ENCODE measurements at places on chromosomes 1 and 21.

DNA sequence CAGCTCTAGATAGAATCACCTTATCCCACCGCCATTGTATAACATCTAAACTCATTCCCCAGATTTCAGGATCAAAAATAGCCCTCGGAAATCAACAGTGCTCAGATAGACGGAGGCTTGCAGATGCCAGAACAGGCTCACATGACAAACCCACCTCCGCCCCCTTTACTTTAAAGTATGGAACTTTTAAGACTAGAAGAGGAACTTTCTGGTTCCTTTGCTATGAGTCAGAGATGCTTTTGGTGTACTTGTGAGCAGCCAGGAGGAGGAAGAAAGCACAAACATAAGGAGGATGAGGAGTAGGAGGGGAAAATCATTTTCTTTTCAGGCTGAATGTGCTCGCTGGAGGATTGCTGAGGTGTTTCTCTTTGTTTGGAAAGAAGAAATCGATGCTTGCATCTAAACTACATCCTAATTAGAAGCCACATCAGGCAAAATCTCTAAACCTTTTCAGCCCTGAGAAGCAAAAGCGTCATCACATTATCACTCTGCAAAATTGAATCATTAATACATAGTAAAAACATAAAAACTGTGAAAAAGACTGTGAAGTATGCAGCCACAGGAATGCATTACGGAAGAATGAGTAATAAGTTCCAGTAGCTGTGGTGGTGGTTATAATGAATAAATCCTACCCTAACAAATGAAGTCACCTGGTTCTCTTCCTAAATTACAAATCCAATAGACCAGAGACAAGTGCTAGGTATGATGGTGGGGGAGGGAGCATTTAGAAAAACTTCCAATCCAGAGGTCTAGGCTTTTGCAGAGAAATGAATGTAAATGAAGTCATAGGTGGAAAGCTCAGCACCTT, 251.3 kb downstream of the KCNH1 start:
- DNase-seq = no peak

DNA sequence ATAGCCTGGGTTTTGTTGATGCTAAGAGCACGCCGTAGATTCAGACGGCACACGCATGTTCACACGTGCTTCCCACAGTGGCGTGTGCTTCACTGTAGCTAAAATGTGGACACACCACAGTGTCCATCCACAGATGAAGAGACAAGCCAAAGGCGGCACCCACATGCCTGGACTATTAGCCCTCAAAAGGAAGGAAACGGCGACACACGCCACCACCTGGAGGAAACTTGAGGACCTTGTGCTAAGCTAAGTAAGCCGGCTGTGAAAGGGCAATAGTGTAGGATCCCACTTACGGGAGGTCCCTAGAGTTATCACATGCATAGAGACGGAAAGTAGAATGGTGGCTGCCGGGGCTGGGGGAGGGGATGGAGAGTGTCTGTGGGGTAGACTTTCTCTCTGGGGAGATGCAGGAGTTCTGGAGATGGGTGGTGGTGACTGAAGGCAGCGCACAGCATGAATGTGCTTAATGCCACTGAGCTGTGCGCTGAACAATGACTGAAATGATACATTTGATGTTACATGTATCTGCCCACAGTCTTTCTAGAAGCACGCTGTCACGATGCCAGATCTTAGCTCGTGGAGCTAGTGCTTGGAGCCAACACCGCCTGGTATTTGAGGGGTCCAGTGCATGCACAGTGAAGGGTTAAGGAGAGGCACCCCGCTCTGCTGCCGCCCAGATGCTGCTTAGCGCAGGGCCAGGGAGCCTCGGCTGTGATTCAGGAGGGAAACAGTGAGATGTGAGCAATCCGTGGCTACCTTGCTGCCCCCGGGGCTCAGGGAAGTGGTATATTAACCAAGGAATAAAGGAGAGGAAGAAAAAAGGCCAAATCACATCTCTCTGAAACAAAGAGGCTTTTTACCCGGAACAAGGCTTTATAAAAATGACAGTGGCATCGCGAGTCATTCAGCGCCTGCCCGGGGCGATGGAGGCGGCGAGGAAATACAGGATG, 103.7 kb downstream of the PRDM16 start:
- DNase-seq = no peak

- no peak for DNase-seq
Observed at GRCh38 chr1:180233191-180234011, 3.3 kb downstream of the LHX4 start.

DNA sequence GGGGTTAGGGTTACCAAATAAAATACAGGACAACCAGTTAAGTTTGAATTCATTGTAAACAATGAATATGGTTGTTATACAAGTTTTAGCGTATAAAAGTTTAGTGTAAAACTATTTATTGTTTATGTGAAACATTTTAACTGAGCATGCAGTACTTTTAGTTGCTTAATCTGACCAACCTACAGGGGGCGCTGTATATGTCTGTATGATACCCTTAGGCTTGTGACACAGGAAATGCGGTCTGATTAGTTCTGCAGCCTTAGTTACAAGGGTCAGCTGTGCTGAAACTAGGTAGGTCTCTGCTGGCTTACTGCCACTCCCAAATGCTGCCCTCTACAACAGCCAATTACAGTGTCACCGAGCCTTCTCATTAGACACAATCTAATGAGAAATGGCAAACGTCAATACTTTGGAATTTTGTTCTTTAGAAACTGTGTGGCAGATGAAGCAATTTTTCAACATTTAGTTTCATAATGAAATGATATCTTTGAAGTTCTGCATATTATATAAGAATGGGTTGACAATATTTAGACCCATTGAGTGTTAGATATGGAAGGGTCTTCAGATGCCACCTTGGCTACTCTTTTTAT, 56.2 kb downstream of the NTNG1 start:
- no peak for DNase-seq

DNA sequence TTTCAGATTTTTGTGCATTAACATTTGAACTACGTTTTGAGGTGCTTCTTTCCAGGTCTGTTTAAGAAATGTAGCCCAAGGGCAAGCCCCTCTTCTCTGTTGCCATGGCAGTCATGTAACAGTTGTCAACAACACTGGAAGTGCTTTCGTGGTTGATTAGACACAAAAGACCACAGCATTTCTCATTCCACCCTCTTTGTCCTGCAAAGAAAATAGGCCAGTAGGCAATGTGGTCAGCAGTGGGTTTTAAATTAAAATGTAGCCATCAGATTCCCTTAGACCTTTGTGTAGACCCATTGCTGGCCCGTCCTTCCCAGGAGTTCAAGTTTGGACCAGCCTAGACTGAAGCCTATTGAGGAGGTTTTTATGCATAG, 35.4 kb downstream of the VANGL1 start:
- no peak for DNase-seq

DNA sequence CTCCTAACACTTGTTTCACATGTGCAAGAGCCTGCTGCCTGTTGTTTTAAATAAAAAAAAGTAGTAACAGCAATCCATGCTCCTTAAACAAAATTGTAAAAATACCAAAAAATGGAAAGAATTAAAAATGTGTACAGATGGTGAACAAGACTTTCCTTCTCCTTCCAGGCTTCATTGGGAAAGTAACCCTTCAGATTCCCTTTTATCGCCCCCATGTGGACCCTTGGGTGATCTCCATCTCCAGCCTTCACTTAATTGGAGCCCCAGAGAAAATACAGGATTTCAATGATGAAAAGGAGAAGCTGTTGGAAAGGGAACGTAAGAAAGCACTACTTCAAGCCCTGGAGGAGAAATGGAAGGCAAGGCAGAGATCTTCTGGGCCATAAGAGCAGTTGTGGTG, 14.2 kb downstream of the VPS13D start:
- no peak for DNase-seq

DNA sequence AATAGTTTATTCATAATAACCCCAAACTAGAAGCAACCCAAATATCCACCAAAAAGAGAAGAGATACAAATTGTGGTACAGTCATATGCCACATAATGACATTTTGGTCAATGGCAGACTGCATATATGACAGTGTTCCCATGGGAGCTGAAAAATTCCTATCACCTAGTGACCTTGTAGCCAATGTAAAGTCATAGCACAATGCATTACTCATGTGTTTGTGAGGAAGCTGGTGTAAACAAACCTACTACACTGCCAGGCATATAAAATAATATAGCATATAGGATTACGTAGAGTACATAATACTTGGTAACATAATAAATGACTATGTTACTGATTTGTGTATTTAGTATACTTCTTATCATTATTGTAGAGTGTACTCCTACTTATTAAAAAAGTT, 29.5 kb upstream of the SLFNL1 start:
- no peak for DNase-seq

GRCh38 chr1:170521818-170522217, 10.1 kb upstream of the GORAB start:
- no peak for DNase-seq

DNA sequence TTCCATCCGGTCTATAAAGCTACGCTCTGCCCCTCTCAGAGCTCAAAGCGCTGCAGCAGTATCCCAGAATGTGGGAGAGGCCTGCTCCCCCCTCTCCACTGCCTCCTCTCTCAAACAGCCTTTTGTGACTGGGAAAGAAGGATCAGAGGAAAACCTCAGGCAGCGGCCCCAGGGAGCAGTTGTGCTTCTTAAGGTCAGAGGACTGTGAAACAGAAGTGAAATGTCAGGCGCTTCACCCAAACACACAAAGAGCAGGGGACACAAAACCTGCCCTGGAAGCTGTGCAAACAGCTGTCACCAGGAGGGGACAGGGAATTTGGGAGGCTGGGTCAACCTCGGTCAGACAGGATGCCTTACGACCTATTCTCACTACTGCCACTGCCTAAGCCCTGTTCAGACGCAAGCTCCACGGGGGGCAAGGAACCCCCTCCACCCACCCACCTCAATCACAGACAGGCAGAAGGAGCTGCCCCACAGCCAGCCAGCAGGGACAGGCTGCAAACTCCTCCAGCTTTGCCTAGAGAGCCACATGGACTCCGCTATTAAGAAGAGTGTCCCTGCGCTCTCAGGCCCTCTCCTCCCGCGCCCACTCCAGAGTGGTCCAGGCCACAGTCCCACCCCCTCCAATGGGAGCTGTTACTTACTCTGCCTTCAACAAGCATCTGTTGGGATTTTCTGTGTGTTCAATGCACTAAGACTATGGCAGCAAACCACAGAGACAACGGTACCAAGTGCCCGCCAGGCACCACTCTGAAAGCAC, 14.6 kb downstream of the SSBP3 start:
- DNase-seq = no peak

- no peak for DNase-seq
Observed at GRCh38 chr1:115238336-115239147, 99.5 kb downstream of the NGF start.

All from anterior cingulate cortex (tissue), 58 donors.